IMR-90 (cell line): ENCODE measurements at places on chromosomes 13 and 19. TPM values are rescaled to one million over a fixed set of nuclear protein-coding genes. Genes with fewer than 3 reads are reported as not detected.

DNA sequence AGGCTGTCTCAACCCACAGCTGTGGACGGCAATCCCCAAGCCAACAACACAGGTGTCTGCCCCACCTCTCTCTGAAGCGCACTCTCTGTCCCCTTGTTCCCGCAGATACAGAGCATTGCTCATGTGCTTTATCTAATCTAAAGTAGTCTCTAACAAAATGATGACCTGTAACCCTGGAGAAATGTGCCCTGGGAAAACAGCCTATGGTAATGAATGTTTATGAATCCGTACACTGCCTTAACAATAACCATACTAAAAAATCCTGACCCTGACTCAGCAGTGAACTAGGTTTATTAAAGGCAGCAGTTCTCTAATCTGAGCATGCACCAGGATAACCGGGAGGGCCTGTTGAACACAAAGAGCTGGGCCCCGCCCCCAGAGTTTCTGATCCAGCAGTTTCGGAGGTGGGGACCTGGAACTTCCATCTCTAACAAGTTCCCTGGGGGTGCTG is 50.7 kb upstream of the SLC15A1 start:
- H3K4me3 ChIP-seq: no peak overlapping the region
- no peaks in the 10 kb centered on the region for H3K4me1 ChIP-seq
- no peak for DNase-seq
- no peaks in the 10 kb centered on the region for H3K27me3 ChIP-seq

GRCh38 chr19:6066661-6067646 is 43.3 kb downstream of the RFX2 start:
- no peak overlapping the region for H3K4me3 ChIP-seq
- peaks cover 27% of the 10 kb centered on the region for H3K4me1 ChIP-seq
- no peak overlapping the region for H3K27ac ChIP-seq
- no peaks in the 10 kb centered on the region for H3K27me3 ChIP-seq
- peak; percentile 86 for DNase-seq

DNA sequence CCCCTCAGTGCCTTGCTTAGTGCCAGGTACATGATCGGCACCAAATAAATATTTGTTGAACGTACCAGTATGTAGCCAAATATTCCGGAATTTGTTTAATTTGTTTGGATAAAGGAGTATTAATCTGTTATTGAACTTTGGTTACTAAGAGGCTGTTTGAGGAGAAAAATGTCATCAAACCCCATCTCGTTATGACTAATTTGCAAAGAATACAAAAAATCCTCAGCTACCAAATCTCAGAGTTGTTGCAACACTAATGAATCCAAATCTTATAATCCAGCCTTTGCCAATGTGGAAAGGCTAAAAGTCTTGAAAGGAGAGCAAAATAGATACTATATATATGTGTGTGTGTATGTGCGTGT is 79.5 kb downstream of the KLF5 start:
- peak overlapping the region; percentile 82 for H3K27ac ChIP-seq
- H3K36me3 ChIP-seq: no peaks in the 10 kb centered on the region
- no peak overlapping the region for H3K4me3 ChIP-seq
- peak; percentile 75 for DNase-seq
- peaks cover 14% of the 10 kb centered on the region for H3K4me1 ChIP-seq
- no peaks in the 10 kb centered on the region for H3K27me3 ChIP-seq

GRCh38 chr13:28610996-28611395 is 47.9 kb upstream of the POMP start:
- H3K4me3 ChIP-seq: no peak overlapping the region
- H3K4me1 ChIP-seq: peaks cover 2% of the 10 kb centered on the region; the same call in 1 of the 2 replicates
- peak; percentile 26 for DNase-seq
- no peaks in the 10 kb centered on the region for H3K36me3 ChIP-seq
- no peaks in the 10 kb centered on the region for H3K27me3 ChIP-seq

GRCh38 chr13:114024603-114025404 is 50.9 kb upstream of the C13orf46 start:
- no peak overlapping the region for H3K4me3 ChIP-seq
- H3K4me1 ChIP-seq: peaks cover 27% of the 10 kb centered on the region
- no peaks in the 10 kb centered on the region for H3K27me3 ChIP-seq
- no peak for DNase-seq

- no peaks in the 10 kb centered on the region for H3K27me3 ChIP-seq
- no peak overlapping the region for H3K4me3 ChIP-seq
- DNase-seq: no peak
Measured at GRCh38 chr19:15622991-15623390, 8.0 kb downstream of the CYP4F8 start.

DNA sequence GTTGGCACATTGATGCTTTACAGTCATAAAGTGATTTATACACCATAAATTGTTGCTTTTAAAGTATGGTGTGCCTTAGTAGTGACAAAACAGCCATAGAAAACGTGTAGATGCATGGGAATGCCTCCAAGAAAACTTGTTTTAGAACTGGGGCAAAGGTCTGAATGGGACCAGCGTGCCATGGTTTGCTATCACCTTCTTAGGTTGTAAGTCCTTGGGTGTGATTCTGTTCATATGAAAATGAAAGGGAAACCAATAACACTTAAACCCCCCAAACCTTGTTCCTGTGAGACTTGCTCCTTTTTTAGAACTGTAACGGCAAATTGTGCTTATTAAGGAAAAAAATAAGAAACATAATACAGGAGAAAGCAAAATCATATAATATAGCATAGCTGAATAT is 603.3 kb upstream of the SLITRK6 start:
- no peaks in the 10 kb centered on the region for H3K4me1 ChIP-seq
- H3K4me3 ChIP-seq: no peak overlapping the region
- no peaks in the 10 kb centered on the region for H3K36me3 ChIP-seq
- no peak for DNase-seq

DNA sequence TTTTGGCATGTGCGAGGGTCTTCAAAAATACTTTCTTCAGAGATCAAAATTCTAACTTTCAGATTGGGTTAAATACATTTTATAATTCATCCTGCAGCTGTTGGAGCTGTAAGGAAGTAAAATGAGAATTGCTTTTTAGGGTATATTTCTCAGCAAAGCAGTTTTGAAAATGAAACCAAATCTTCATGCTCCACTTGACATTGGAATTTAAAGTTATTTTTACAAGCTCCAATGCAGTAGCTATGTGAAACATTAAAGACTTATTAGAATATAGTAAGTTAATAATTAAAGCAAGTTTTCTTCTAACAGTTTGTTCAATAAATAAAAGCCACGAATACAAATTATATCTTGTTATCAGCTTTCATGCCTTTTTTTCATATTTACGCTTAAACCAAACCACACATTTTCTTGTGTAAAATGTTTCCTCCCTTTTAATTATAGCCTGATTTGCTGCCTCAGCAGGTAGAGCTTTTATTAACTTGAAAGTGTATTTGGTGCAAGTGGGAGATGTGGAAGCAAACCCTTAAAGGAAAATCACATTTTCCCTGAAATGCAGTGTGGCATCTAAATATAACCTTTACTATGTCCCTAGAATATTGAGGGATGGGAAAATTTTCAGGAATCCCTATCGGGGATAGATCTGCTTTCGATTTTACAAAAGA is 12.4 kb upstream of the MICU2 start:
- H3K36me3 ChIP-seq: no peaks in the 10 kb centered on the region
- H3K4me1 ChIP-seq: peaks cover 3% of the 10 kb centered on the region
- H3K4me3 ChIP-seq: no peak overlapping the region
- no peak overlapping the region for H3K27ac ChIP-seq
- no peak for DNase-seq

DNA sequence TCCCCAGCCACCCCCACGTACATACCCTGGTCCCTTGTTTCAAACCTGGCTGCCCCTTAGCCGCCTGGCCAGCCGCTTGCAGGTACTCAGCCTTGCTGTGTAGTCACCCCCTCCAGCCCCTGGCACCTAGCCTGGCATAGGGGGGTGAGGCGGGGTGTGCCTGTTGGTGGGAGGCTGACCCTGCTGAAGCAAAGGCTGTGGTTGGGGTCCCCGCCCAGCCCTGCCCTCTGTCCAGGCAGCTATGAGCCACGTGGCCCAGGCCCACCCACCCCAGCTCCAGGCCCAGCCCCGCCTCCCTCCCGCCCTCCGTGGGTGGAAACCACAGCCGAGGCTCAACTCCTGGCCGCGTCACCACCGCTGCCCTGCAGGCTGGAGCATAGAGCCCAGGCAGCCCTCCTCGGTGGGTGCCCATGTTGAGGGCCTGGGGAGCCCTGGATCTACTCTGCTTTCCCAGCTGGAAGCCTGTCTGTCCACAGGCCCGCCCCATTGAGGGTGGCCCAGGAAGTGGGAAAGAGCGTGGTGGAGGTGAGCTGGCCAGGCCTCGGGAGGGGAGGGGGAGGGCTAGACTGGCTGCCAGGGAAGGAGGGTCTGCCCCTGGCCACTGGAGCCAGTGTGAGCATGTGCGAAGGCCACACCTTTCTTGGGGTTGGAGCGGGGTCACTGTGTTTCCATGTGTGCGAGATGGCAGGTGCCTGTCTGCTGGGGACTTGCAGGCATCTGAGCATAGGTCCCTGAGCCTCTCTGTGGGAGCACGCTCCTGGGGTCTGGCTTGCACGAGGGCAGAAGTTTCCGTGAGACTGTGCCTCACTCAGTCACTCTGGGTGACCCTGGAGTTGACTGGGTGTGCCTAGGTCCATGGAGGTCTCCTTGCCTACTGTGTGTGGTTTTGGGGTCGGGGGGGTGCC is 31.0 kb downstream of the PAK4 start:
- H3K4me3 ChIP-seq: peak overlapping the region; percentile 25
- H3K36me3 ChIP-seq: no peaks in the 10 kb centered on the region
- H3K4me1 ChIP-seq: peaks cover 26% of the 10 kb centered on the region
- H3K27ac ChIP-seq: peak overlapping the region; percentile 51; the same call in 1 of the 2 replicates
- peak; percentile 29 for DNase-seq

DNA sequence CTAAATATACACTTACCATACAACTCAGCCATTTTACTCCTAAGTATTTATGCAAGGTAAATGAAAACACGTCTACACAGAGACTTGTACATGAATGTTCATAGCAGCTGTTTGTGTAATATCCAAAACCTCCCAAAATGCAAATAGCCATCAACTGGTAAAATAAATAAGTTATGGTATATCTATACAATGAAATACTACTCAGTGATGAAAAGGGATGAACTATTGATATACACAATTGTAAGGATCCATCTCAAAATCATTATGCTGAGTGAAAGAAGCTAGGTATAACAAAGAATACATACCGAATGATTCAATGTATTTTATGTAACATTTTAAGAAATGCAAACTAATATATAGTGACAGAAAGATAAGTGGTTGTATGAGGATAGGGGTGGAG is 149.8 kb upstream of the TNFSF11 start:
- no peaks in the 10 kb centered on the region for H3K4me1 ChIP-seq
- no peak for DNase-seq
- H3K36me3 ChIP-seq: no peaks in the 10 kb centered on the region
- H3K27me3 ChIP-seq: peaks cover 8% of the 10 kb centered on the region
- H3K27ac ChIP-seq: no peak overlapping the region
- no peak overlapping the region for H3K4me3 ChIP-seq

DNA sequence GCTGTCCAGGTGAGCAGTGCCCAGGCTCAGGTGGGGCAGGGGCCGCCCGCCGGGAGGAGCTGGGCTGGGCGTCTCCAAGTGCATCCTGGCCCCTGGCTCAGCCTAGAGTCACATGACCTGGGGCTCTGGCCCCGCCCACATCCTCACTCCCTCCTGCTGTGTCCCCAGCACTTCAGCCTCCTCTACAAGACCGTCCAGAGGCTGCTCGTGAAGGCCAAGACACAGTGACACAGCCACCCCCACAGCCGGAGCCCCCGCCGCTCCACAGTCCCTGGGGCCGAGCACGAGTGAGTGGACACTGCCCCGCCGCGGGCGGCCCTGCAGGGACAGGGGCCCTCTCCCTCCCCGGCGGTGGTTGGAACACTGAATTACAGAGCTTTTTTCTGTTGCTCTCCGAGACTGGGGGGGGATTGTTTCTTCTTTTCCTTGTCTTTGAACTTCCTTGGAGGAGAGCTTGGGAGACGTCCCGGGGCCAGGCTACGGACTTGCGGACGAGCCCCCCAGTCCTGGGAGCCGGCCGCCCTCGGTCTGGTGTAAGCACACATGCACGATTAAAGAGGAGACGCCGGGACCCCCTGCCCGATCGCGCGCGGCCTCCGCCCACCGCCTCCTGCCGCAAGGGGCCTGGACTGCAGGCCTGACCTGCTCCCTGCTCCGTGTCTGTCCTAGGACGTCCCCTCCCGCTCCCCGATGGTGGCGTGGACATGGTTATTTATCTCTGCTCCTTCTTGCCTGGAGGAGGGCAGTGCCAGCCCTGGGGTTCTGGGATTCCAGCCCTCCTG is 16.8 kb upstream of the CELF5 start:
- no peaks in the 10 kb centered on the region for H3K4me1 ChIP-seq
- H3K36me3 ChIP-seq: peaks cover 22% of the 10 kb centered on the region
- no peak overlapping the region for H3K4me3 ChIP-seq
- no peak for DNase-seq

GRCh38 chr13:24202215-24202614 is 41.7 kb downstream of the SPATA13 start:
- H3K36me3 ChIP-seq: no peaks in the 10 kb centered on the region
- H3K27ac ChIP-seq: no peak overlapping the region
- H3K4me1 ChIP-seq: peaks cover 4% of the 10 kb centered on the region
- H3K27me3 ChIP-seq: no peaks in the 10 kb centered on the region

DNA sequence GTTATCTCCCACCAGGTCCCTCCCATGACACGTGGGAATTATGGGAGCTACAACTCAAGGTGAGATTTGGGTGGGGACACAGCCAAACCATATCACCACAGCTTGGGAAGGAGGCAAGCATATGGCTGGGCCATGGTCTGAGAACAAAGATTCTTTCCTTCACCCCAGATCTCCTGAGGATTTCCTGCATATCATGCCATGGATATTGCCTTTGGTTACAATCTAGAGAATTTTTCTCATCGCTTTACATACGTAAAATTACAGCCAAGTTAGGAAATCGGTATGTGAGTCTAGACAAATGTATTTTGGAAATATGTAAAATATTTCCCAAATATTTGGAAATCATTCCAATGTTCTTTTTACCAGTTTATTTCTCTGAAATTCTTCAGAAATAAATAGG is 398.3 kb downstream of the RFC3 start:
- no peak overlapping the region for H3K27ac ChIP-seq
- H3K27me3 ChIP-seq: no peaks in the 10 kb centered on the region
- no peak for DNase-seq
- H3K4me3 ChIP-seq: no peak overlapping the region
- no peaks in the 10 kb centered on the region for H3K36me3 ChIP-seq
- no peaks in the 10 kb centered on the region for H3K4me1 ChIP-seq

Gene OR4F17
- total RNA-seq: not detected in 2 replicates

Gene C19orf33
- total RNA-seq: 1.4 TPM in 1 of 2 replicates, not detected in the other

Gene CNN1
- 102 TPM in 2 replicates for total RNA-seq

Gene ZNF324B
- total RNA-seq: 3.3 and 4.1 TPM in 2 replicates

Gene ZNF726
- 1.9 and 2.0 TPM in 2 replicates for total RNA-seq

Gene LRRC63
- not detected in 2 replicates for total RNA-seq

Gene RPS19
- 230 and 299 TPM in 2 replicates for total RNA-seq

Gene PCDH17
- total RNA-seq: under 0.01 TPM in 1 of 2 replicates, not detected in the other
